ENCODE measurements at places on chromosomes 2 and 18.
A peak's percentile ranks its signal among the peaks of the same experiment; 100 is the strongest.

GRCh38 chr2:223222397-223222796, 170.4 kb downstream of the KCNE4 start:
- no peak for DNase-seq

GRCh38 chr2:193670478-193670877, 1475.7 kb upstream of the TMEFF2 start:
- no peak for DNase-seq

- no peak for DNase-seq
Observed at GRCh38 chr2:66548422-66548821, 113.5 kb downstream of the MEIS1 start.

- DNase-seq = no peak
Observed at GRCh38 chr2:218953366-218953954, 6.0 kb upstream of the CDK5R2 start.

GRCh38 chr2:48711343-48711742, 44.2 kb downstream of the LHCGR start:
- DNase-seq = no peak

DNA sequence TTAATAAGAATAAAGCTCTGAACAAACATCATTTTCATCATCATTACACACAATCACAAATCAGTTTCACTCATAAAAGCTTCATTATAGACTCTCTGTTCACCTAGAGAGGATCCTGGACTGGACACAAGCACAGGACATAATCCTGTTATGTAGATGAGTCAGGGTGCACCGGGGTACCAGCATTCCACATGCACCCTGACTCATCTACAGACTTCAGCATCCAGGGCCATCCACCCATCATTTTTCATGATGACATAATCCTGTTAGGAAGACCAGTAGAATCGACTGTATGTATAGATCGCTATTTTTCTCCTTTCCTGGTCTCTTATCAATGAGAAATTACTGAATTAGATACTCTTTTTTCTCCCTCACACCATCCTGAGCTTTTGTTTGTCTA, 73.7 kb upstream of the PIK3C3 start:
- no peak for DNase-seq

DNA sequence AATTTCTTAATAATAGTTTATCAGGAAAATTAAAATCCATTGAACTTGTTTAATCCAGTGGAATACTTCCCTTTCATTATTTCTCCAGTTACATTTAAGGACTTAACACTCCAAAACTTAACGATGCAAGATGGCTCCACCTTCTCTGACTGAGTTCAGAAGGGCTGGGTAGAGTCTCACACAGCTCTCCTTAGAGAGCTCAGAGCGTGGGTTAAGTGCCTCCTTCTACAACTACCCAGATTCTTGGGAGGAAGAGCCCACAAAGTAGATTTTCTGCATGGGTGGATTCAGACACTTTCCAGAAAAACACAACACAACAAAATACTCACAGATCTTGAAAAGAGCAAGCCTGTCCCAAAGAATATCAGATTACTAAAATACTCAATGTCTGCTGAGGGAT, 130.6 kb downstream of the THADA start:
- DNase-seq = no peak

DNA sequence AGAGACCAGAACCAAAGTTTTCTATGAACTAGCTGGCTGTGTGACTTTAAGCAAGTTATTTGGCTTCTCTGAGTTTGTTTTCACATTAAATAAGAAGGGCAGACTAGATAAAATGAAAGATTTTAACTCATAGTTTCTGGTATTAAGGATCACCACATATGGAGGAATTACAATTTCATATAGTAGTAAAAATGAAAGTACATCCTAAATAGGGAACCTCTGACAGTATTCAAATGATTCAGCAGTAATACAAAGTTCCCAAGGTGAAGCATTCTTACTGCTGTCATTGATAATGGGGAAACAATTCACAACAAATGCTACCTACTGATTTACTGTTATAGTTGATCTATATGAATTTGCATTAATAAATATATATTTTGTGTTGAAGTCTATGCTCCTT, 170.3 kb upstream of the VRK2 start:
- no peak for DNase-seq

DNA sequence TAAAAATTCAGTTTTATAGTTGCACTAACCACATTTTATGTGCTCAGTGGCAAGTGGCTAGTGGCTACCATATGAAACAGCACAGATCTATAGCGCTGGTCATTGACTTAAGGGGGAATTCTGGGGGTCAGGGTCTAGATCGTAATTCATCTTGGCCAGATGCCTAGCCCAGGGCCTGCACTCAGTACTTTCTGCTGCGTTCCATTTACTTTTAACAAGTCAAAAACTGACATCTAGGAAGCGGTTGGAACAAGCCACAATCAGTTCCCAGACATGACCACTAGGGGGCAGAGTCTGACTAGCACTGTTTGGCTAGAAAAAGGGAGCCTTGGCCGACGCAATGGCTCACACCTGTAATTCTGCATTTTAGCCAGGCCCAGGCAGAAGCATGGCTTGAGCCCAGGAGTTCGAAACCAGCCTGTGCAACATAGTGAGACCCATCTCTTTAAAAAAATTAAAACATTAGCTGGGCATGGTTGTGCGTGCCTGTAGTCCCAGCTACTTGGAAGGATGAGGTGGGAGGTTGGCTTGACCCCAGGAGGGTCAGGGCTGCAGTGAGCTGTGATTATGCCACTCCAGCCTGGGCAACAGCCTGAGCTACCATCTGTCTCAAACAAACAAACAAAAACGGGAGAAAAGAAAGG, 9.0 kb upstream of the TMBIM1 start:
- DNase-seq = peak; percentile 89

DNA sequence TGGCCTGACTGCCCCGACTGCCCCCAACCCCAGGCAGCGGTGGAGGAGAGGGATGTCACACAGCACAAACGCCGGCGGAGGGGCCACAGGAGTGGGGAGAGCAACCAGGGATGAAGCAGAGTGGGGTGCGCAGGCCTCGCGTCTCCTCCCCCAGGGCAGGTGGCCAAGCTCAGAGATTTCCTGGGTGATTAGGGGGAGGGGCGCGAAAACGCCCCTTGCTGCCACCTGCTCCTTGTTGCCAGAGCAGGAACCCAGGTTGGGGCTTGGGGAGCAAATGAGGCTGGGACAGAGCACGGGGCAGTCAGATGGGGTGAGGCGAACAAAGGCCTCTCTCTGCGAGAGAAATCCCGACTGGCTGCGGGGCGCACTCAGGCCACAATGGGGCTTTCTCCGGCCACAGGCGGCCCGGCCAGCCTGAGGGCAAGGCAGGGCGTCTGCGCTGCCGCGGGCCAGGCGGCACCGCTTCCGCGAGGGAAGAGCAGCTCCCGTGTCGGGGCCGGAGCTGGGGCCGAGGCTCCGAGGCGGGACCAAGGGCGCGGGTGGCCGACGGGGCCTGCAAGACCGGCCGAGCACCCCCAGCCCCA, 11.5 kb downstream of the TEX44 start:
- DNase-seq = no peak

- no peak for DNase-seq
Observed at GRCh38 chr18:8983195-8983594, 119.3 kb upstream of the NDUFV2 start.

- no peak for DNase-seq
Observed at GRCh38 chr2:56519806-56520205, 336.0 kb downstream of the CCDC85A start.

DNA sequence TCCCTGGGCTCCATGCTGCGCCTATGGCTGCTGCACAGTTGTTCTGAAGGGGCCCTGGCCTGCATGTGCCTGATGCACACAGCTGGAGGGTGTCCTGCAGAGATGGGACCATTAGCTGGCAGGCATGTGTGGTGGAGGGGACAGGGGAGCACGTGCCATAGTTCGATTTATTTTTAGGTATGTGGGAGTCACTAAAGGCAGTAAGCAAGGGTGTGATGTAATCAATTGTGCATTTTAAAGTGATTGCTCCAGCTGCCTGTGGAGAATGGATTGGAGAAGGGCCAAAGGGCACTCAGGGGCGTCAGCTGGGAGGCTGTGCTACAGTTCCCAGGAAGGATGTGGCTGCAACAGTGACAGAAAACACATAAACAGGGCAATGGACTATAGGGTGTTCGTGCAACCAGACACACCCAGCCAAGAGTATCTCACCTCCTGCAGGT, 205.1 kb downstream of the ARL4C start:
- DNase-seq = no peak

GRCh38 chr2:26864226-26864625, 16.3 kb downstream of the DPYSL5 start:
- DNase-seq = no peak

DNA sequence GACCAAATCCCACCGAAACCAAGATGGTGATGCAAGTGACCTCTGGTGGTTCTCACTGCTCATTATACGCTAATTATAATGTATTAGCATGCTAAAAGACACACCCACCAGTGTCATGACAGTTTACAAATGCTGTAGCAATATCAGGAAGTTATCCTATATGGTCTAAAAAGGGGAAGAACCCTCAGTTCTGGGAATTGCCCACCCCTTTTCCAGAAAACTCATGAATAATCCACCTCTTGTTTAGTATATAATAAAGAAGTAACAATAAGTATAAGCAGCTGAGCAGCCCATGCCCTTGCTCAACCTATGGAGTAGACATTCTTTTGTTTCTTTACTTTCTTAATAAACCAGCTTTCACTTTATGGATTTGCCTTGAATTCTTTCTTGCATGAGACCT, 31.0 kb upstream of the FMNL2 start:
- no peak for DNase-seq

- DNase-seq = no peak
Observed at GRCh38 chr18:8499810-8500675, 109.2 kb upstream of the RAB12 start.

- no peak for DNase-seq
Observed at GRCh38 chr18:77755187-77755586, 505.5 kb downstream of the GALR1 start.

DNA sequence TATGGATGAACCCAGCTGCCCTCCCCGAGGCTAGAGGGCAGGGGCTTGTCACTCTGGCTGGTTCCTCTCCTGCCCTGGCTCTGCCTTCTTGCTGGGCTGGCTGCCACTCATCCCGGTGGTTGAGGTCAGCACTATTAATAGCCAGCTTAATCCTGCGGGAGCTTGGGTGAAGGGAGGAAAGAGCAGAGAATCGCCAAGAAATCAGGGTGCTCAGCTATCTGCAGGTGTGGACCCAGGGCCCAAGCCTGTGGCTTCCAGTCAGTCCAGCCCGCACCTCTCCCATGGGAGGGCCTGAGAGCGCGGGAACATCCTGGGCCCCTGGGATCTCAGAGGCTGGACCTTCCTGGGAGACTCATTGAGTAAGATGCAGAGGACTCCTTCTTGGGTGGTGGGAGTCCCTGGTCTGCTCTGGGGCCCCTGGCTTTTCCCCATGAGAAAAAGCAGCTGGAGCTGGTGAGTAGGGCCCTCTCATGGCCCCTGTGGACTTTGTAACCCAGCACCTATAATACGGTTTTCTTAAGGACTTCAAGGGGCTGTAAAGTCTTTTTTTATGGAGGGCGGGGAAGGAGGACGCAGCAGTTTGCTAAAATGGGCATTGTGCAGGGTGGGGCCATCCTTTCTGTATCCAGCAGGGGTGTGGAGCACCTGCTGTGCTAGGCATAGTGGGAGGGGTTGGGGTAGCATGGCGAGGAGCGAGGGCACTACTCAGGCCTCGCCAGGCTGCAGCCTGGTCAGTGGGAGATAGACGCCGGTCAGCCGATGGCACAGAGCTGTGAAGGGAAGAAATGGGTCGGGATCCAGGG, 27.4 kb upstream of the CNNM3 start:
- no peak for DNase-seq

- DNase-seq = no peak
Observed at GRCh38 chr18:22309191-22309590, 108.5 kb downstream of the CTAGE1 start.

GRCh38 chr2:71457123-71457915, 4.0 kb downstream of the DYSF start:
- DNase-seq = no peak

- DNase-seq = no peak
Observed at GRCh38 chr2:19547321-19547720, 188.9 kb upstream of the OSR1 start.

DNA sequence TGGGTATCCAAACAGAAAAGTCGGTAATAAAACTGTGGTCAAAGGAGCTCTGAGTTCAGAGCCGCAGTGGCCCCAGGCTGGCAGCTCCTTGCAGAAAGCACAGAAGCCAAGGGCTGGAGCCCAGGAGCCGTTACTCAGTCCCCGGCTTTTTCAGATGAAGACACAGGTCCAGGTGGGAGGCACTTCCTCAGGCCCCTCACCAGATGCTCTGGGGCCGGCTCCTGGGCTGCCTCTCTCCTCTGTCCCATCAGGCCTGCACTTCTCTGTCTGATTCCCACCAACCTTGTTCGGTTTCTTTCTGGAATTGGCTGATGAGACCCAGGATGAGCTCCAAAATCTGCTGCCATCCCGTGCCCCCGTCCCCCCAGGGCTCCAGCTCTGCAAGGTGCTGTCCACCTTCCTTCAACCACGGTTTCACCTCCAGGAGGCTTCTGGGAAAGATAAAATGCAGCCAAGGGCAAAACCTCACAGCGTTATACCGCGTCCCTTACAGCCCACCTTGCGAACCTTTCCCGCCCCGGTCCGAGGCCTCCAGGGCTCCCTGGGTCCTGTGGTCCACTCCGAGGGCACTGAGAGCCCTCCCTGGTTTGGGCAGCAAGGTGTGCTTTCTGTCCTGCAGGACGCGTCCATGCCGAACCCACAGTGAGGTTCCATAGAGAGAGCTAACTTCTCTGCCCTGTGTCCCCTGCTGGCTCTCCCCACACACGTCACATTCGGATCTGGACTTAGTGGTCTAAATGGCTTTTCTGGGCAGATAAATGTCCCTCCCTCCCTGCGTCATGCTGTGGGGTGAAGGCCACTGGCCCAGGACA, 102.9 kb downstream of the TPO start:
- DNase-seq = no peak

GRCh38 chr2:200428961-200429665, 80.8 kb downstream of the KCTD18 start:
- DNase-seq = no peak

GRCh38 chr18:48958951-48959350, 8.2 kb upstream of the SMAD7 start:
- DNase-seq = no peak

- DNase-seq = no peak
Observed at GRCh38 chr2:32925283-32925815, 21.4 kb upstream of the LTBP1 start.

DNA sequence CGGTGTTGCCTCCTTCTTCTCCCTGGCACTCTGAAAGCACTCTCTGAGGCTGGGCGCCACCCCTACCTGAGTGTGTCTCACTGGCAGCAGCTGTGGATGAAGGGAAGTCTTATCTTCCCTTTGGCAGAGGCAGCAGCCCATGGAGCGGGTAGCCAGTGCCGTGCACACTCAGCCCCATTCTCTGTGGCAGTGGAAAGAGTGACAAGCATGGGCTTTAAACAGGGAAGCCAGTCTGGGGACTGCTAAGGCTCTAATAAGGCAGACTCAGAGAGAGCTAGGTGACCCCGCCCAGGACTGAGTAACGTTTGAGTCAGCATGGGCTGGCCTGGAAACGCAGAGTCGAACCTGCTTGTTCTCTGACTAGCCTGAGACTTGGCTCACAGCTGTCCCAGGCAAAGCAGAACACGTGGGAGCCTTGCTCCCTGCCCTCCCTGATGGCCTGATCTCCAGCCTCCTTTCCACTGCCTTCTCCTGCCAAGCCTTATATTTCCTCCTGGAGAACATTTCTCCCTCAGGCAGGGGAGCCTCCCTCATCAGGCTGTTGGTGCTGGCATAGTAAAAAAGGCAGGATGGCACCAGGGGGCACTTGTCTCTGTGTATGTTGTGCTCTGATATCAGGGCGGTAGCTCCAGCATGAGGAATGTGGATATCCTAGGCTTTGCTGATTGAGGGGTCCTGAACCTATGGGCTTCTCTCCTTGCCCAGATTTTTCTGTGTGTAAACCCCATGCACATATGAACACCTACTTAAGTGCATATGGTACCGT, 93.9 kb upstream of the LGALSL start:
- peak; percentile 43 for DNase-seq

Measured in ecto neural progenitor cell (in vitro differentiated cells).